ENCODE measurements at places on chromosomes 11 and 22.

DNA sequence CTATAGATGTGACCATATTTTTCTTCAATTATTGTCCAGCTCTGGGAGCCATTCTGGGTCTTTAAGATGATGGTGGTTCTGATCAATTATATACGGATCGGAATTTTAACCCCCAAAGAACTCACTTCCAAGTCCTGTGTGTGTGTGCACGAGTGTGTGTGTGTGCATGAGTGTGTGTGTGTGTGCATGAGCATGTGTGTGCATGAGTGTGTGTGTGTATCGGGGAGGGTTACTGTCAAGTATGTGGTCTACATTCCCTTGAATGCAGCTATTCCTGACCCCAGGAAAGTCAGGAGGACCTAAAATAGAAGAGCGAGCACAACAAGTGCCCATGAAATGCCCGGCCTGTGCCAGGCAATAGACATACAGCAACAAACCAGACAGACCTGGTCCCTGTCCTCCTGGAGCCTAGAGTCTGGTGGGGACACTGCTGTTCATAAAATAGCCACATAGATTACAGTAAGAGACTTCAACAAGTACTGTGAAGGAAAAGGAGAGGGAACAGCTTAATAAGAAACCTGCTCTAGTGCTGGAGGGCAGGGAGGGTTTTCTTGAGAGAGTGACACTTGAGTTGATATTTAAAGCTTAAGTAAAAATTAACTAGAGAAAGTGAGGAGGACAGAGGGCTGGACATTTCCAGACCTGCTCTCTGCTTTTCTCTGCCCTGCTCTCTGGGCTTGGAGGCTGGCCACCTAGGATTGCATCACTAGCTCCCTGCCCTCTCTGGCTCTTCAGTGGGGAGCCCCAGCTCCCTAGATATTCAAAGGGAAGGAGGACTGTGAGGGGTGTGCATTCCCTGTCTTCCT, 66.1 kb upstream of the SPON1 start:
- DNase-seq = no peak

DNA sequence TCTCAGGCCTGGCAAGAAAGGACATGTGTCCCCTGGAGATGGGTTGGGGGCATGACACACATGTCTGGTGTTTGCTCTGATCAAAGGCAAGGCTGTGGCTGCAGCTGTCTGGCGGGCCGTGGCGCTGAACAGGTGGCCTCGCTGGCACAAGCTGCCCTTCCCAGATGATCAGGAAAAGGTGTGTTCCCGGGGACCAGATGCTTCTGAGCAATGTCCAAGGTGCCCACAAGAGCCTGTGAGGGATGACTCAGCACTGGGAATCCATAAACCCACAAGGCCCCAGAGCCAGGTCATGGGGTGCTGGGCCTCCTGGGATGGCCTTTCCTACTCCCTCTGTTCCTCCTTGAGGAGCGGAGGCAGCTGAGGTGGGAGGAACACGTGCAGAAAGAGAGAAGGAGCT, 9.7 kb upstream of the LRP5 start:
- no peak for DNase-seq

DNA sequence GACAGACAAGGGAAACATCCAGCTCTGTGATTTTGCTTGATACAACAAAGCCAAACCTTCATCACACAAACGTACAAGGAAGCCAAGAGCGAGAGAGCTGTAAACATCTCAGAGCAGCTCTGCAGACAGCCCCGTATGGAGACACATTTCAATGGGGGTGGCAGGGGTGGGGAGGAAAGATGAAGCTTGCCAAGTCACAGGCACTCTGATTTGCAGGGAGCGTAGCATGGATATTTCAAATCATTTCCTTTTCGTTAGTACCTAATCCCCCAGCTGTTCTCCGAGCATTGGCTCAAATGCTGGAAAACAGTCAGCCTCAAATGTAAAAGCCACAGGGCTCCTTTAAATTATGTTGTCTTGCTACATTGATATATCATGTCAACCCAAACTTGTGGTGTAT, 458.9 kb upstream of the CADM1 start:
- DNase-seq = no peak

GRCh38 chr11:16781936-16782919, 43.8 kb downstream of the C11orf58 start:
- DNase-seq = no peak

- DNase-seq = no peak
These were observed 76.2 kb downstream of the GALNT18 start for GRCh38 chr11:11545285-11546275.

- DNase-seq = no peak
These were observed 17.7 kb downstream of the CBL start for GRCh38 chr11:119223856-119224255.

- DNase-seq = no peak
These were observed 37.7 kb upstream of the MMP12 start for GRCh38 chr11:102912482-102912830.

- no peak for DNase-seq
These were observed 818.9 kb downstream of the BRD1 start for GRCh38 chr22:49008682-49009235.

DNA sequence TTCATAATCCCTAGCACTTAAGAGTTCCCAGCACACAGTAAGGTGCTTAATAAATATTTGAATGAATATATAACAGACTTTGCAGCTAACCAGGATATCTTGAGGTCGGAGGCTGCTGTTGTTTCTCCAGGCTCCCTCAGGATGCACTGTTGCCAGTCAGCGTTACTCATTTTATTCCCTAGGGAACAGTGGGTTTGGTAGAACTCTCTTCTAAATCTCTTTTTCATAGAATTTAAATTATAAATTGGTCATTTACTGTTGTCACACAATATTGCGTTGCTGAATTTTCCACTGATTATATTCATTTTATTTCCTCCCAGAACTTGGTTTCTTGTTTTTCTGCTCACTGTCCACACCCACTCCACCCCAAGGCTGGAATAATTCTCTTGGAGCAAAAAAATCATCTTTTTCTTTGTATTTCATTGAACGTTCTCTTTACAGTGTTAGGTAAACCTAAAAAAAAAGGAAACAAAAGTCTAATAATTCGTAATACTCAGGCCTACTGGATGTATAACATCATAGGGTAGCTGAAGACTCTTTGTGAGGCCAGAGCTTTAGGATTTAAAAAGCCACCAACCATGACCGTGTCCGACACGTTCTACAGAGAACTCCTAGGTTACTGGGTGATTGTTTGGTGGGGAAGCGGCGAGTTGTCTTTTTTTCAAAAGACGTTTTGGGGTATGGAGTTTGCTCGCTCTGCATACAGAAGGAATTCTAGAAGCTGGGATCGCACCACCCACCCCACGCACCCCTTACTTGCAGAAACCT, 766 bp upstream of the CAPRIN1 start:
- no peak for DNase-seq

DNA sequence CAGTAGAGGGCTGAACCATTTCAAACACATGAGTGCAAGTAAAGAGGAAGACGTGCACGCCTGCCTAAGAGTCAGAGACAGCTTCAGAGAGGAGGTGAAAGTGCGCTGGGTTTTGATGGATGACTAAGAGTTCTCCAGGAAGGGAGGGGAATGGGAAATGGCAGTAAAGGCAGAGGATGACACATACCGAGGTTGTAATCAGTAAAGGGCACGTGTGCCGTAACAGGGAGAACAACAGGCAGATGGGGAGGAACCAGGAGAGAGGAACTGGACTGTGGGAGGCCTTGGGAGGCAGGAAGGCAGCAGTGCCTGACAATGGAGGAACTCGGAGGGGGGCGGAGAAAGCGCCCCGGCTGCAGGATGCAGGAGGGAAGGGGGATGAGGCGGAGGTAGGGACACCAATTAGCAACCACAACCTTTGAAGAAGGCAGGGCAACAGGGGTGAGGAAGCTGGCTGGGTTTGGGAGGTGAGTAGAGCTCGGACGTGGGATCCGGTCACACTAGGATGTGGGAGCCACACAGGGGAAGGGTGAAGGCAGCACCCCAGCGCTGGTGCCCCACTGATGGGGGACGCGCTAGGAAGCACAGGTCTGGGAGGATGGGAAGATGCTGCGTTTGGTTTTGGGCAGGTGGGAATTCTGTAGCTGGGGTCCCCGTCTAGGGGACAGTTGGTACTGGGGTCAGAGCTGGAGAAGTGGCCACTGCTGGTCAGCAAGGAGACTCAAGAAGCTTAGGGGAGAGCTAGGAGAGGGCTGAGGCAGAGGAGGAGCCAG, 67.4 kb downstream of the SCUBE1 start:
- no peak for DNase-seq

GRCh38 chr11:56905936-56906335, 82.8 kb upstream of the OR5AK2 start:
- no peak for DNase-seq

DNA sequence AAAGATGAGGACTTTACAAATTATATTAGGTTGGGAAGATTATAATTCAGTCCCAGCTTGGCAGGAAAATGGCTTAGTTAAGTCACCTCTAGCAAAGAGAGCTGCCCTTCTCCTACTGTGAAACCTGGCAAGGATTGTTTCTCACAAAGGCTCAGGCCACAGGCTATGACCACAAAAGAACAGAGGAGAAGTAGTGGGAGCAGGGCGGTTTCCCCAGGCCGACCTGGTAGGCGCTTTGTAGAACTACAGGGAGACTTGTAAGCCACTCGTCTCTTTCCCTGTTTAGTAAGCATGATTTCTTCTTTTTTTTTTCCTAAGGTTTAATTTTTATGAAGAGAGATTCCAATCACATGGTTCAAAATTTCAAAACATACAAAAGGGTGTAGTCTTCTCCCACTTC, 4.6 kb downstream of the SNAP29 start:
- DNase-seq = no peak

DNA sequence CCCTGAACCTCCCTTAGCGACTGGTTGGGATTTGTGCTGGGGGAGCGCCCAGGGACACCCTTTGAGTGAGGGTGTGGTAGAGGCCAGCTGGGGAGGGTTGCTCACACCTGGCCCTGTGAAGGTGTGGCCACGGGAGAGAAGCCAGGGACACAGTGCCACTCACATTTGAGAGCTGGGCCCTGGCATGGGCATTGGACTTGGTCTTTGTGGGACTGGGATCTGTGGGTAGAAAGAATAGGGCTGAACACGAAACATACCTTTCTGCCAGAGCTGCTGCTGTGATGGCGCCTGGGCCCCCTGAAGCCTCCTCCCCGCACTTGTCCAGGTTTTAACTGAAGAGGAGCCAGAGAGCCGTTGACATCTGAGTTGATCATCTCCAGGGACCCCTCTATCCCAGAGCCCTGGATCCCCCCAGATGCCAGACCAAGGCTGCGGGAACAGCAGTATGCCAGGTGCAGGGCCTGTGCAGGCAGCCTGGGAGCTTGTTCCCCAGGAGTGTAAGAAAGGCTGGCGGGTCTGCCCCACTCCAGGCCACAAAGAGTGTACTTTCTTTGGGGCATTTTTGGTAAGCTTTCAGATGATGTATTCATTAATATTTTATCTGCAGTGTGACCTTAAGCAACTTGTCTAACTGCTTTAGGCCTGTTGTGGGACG, 284.1 kb downstream of the TBC1D22A start:
- no peak for DNase-seq

DNA sequence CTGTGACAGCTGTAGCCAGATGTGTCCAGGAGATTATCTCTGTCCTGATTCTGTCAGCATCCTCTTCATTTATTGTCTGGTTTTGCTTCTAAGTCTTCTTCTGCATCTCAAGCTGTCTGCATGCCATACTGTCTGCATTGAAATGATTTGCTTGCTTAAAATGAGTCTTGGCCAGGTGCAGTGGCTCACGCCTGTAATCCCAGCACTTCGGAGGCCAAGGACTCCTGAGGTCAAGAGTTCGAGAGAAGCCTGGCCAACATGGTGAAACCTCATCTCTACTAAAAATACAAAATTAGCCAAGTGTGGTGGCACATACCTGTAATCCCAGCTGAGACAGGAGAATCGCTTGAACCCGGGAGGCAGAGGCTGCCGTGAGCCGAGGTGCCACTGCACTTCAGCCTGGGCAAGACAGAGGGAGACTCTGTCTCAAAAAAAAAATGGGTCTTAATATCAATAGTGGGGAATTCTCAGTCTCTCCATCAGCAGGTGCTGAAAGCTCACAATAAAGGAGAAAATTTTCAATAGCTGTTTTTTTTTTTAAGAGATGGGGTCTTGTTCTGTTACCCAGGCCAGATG, 39.2 kb upstream of the AMPD3 start:
- no peak for DNase-seq
